Mesothelial cell of epicardium (in vitro differentiated cells): ENCODE measurements at places on chromosomes 3 and 15.

- no peak for DNase-seq
These were observed 234.4 kb upstream of the TBL1XR1 start for GRCh38 chr3:177431525-177432176.

- no peak for DNase-seq
These were observed 13.5 kb downstream of the CCPG1 start for GRCh38 chr15:55394694-55395093.

- no peak for DNase-seq
These were observed 164.5 kb downstream of the WNT7A start for GRCh38 chr3:13715167-13715954.

DNA sequence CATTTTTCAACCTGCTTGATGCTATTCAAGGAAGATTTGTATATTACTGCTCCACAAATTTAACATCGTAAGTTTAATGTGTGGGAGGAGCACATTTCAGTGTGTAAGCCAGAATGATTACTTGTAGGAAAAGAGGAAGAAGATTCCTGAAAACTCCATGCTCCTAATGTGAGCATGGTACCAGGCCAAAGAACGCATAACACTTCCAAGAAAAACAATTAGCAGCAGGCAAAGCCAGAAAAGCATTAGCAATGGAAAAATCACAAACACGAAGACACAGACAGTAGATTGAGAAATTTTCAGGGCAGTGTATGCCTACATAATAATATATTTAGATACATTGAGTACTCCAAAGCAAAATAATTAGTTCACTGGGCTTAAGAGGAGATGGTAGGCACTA is 96.6 kb upstream of the CBLB start:
- no peak for DNase-seq

DNA sequence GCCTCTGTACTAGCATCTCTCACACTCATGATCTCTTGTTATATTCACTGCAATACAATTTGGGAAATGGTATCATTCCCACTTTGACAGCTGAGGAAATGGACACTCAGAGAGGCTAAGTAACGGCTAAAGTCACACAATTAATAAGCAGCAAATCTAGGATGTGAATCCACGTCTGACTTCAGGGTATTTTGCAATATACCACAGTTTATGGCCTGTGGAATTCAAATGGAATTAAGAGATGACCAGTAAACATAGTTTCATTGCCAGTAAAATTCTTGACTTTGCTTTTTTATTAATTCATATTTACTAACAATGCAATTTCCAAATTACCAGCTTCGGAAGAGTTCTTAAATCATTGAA is 61.1 kb downstream of the CCNL1 start:
- no peak for DNase-seq

DNA sequence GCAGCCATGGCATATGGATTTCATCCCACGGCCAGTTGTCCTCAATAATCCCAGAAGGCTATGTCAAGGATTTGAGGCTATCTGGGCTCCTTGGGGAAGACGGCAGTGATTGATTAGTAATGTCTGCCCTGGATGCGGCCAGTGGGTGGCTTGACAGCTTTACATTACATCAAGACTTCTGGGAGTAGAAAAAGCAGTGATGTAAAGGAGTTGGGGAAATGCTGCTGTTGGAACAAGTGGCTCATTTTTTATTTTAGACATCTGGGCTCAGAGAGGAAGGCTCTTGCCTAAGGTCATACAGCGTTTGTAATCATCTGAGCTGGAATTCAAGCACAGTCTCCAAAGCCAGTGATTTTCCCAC is 94.1 kb downstream of the FLNB start:
- no peak for DNase-seq

DNA sequence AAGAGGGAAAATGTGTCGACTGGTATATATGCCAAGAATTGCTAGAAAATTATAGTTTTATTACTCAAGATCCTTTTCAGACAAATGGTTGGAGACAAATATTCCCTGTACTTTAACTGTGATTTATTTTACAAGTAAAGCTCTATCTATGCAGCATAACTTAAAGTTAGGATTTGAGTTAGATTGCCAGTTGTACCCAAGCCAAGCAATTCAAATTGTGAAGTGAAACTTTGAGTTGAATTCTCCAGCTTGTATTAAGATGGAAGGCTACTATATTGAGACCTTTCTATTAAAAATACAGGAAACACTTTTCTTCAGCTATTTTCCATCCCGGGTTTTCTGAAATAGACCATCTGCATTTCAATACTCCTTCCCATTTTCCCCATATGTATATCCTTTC is 333.1 kb upstream of the RBMS3 start:
- no peak for DNase-seq

GRCh38 chr3:31968927-31969418 is 12.1 kb downstream of the OSBPL10 start:
- DNase-seq: no peak

DNA sequence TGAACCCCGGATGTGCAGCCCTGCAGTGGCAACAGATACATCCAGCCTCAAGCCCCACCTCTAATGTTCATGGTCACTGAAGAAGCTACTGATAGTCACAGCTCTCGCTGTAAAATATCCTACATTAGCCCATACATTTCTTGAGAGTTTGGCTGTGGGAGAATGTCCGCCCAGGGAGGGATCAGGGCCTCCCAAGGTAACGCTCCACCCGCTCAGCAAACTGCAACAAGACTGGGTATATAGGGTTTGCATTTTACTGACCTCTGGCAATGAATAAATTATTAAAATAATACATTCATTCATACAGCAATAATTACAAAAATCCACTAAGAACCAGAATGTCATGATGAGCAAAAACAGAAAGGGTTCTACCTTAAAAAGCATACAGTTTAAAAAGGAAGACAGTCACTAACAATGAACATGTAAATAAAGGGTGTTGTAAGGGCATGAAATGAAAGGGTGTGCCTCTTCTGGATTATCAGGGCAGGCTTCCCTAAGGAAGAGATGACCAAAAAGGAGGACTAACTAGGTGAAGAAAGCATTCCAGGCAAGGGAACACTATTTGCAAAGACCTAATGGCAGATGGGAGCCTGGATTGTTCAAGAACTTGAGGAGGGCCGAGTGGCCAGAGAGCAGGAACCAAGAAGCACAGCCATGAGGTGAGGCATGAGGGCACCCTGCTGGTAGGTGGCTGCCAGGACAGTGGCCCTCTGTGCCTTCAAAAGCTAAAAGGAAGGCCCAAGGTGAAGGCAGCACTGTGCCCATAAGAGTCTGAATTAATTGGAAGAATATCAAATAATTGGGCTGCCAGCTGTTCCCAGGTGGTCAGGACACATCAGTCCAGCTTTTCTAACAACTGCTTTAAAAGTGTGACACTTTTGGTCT is 28.1 kb upstream of the CTDSPL start:
- no peak for DNase-seq

GRCh38 chr3:183388213-183388895 is 40.1 kb downstream of the MCF2L2 start:
- no peak for DNase-seq

DNA sequence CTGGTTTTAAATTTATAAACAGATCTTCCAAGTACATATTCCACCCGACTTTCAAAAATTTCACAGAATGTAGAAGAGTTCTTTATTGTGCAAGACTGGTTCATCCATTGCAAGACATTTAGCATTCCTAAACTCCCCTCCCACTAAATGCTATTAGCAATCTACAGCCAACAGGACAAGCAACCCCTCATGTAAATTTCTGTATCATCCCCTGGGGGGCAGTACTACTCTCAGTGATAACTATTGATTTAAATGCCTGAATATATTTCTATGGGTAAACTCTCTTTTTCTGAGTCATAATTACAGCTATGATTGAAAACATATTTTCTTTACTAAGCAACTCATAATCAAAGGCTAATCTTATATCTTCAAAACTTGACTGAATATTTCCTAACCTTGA is 10.7 kb upstream of the SLC15A2 start:
- no peak for DNase-seq

DNA sequence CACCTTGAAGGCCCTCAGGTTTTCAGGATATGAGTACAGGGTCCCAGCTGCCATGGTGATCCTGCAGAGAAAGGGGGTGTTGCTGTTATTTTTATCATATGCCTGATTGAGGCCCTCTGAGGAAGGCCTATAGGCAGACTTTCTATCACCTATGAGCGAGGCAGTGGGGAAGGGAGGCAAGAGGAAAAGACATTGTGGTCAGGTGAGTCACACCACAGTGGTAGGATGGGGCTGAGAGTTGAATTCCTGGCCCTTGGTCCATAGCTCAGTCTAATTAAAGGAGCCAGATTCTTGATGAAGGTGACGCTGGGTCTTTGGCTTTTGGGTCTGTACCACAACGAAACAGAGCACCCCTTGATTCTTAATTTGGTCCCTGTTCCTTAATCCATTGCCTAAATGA is 72.7 kb downstream of the ZNF621 start:
- no peak for DNase-seq

GRCh38 chr3:46371519-46372340 is 984 bp downstream of the CCR5 start:
- no peak for DNase-seq

- DNase-seq: no peak
These were observed 24.9 kb downstream of the TMEM45A start for GRCh38 chr3:100517276-100517675.

GRCh38 chr15:55823699-55824340 is 80.9 kb upstream of the PRTG start:
- DNase-seq: no peak

DNA sequence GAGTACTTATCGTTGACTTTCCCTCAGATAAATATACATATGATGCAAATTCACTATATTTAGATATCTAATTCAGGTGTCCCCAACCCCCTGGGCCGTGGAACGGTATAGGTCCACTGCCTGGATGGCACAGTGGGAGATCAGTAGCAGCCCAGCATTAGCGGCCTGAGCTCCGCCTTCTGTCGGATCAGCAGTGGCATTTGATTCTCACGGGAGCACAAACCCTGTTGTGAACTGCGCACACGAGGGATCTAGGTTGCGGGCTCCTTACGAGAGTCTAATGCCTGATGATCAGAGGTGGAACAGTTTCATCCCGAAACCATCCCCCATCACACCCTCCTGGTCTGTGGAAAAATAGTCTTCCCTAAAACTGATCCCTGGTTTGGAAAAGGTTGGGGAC is 6.9 kb downstream of the KNL1 start:
- DNase-seq: no peak

- DNase-seq: no peak
These were observed 218.8 kb upstream of the CTNNB1 start for GRCh38 chr3:40980467-40980866.

GRCh38 chr3:45130476-45130875 is 15.7 kb downstream of the CDCP1 start:
- DNase-seq: no peak

DNA sequence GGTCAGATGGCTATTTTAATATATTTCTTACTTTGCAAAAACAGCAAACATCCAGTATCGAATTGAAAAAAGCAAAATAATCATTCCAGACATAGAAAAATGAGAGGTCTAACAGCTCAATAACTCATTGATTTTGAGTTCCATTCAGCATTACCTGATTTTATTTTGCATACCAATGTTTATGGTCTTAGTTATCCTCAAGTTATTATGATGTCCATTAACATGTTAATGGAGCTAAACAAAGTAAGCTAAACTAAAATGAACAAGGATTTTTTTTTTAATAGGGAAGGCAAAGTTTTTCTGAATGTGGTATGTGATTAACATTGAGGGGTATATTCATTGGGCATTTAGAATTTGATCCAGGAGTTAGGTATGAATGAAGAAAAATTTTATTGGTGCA is 13.1 kb downstream of the MYH15 start:
- no peak for DNase-seq

DNA sequence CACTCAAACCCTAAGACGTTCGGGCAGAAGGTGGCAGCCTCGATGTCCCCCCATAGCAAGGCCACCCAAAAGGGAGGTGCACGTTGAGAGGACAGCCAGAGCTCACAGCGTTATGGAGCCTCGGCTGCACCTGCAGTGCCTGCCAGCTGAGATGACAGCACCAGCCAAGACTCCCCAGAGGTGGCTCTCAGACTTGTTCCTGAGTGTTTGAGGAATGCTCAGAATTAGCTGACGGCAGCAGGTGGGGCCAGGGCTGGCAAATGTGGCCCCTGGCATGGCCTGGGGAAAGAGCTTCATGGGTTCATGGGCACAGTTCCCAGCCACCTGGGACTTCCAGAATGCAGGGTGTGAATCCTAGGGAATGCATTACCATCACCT is 177.8 kb downstream of the KLF13 start:
- DNase-seq: no peak

DNA sequence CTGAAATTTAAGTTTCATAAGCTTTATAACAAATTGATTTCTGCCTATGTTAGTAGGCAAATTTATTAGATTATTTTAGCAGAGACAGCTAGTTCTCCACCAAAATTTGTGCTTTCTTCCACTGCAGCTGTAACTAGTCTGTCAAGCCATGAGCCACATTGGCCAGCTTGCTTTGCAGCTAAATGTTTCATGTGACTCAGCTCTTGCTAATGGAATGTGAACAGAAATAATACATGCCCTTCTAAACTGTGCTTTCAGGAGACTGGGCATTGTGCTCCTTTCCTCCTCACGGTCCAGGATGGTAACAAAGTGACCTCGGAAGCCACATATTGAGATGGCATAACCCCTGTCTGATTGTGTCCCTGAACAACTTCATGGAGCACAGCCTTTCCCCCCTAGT is 51.3 kb upstream of the KPNA4 start:
- no peak for DNase-seq

DNA sequence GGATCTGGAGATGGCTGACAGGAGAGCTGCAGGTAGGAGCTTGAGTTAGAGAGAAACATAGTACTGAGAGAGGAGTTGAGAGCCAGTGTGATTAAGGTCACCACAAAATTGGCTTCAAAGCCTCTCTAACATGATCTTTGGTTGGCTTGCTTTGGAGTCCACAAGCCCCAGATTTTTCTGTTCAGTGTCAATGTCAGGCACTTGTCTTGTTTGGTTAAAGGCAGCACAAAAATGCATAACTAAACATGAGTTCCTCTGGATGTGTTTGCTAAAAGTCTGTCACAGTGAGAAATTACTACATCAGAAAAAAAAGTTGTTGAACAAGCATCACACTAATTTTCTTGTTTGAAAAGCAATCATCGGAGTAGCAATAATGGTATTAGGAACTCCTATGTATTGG is 440.5 kb downstream of the NTRK3 start:
- DNase-seq: no peak

GRCh38 chr3:169666376-169667165 is 3.1 kb upstream of the MECOM start:
- DNase-seq: no peak

DNA sequence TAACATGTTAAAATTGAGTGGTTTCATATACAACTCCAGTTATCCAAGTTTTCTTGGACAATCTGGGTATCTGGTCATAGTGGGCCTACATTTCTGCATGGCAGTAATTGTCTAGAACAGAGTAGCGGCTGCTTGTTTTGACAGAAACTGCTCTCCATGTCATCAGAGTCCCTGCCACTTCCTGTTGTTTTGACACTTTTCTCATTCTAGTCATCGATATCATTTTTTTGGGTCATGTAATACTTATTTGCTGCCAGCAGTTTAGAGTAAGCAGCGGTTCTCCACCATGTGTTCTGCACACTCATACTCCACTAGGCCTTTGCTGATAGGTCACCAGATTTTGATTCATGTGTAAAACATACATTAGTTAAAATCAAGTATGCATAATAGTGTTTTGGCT is 81.5 kb downstream of the SLC25A26 start:
- DNase-seq: no peak

GRCh38 chr3:9778143-9779074 is 8.7 kb upstream of the CAMK1 start:
- no peak for DNase-seq

- no peak for DNase-seq
These were observed 1.5 kb upstream of the LIPC start for GRCh38 chr15:58430224-58430787.
